Cerebellum (tissue), 4 donors: ENCODE measurements at places on chromosomes 12 and 14. TPM values are rescaled to one million over a fixed set of nuclear protein-coding genes. Genes with fewer than 3 reads are reported as not detected.

RAP1B gene
- total RNA-seq, result 110 TPM

UNG gene
- 22.5 TPM for total RNA-seq

SPATA7 gene
- total RNA-seq, result 71.0 TPM

SOAT2 gene
- 0.27 TPM for total RNA-seq

SP1 gene
- total RNA-seq, result 27.0 TPM

DACT1 gene
- total RNA-seq, result 47.7 TPM

ACRBP gene
- total RNA-seq, result 1.7 TPM

B3GNT4 gene
- 8.3 TPM for total RNA-seq

TAPBPL gene
- total RNA-seq, result 3.1 TPM

FBXL14 gene
- 17.2 TPM for total RNA-seq

TMTC1 gene
- total RNA-seq, result 13.9 TPM

PLCZ1 gene
- 0.82 TPM for total RNA-seq

CRIP1 gene
- total RNA-seq, result 0.73 TPM

RTL1 gene
- under 0.01 TPM for total RNA-seq

TOMM20L gene
- total RNA-seq, result not detected

GPR135 gene
- 11.7 TPM for total RNA-seq

PMCH gene
- not detected for total RNA-seq

ANO2 gene
- 17.1 TPM for total RNA-seq

PRPH gene
- total RNA-seq, result 3.1 TPM

LMNTD1 gene
- 1.1 TPM for total RNA-seq

HPD gene
- total RNA-seq, result not detected

CALCOCO1 gene
- total RNA-seq, result 63.3 TPM

CMKLR1 gene
- 1.6 TPM for total RNA-seq

AQP6 gene
- 0.27 TPM for total RNA-seq

TCL1A gene
- not detected for total RNA-seq

TBX3 gene
- 3.7 TPM for total RNA-seq

RFX4 gene
- total RNA-seq, result 25.9 TPM

ANKS1B gene
- 331 TPM for total RNA-seq

TAS2R20 gene
- 19.2 TPM for total RNA-seq

TMEM119 gene
- total RNA-seq, result 1.1 TPM

GPX2 gene
- not detected for total RNA-seq

ST8SIA1 gene
- 67.5 TPM for total RNA-seq
